IMR-90 (cell line): ENCODE measurements at places on chromosomes 4 and X. TPM values are rescaled to one million over a fixed set of nuclear protein-coding genes. Genes with fewer than 3 reads are reported as not detected.

The ARHGAP24 gene
- total RNA-seq: 21.9 and 24.0 TPM in 2 replicates

The HSFX2 gene
- not detected in 2 replicates for total RNA-seq

The RBBP7 gene
- total RNA-seq: 132 and 147 TPM in 2 replicates

The RHOXF2B gene
- not detected in 2 replicates for total RNA-seq

The ZNF182 gene
- total RNA-seq: 3.0 and 3.3 TPM in 2 replicates

The CYP2U1 gene
- total RNA-seq: 11.1 and 13.6 TPM in 2 replicates

The PRRG1 gene
- 11.1 and 16.1 TPM in 2 replicates for total RNA-seq

The KLB gene
- total RNA-seq: not detected in 2 replicates

The APELA gene
- total RNA-seq: not detected in 2 replicates

The COL25A1 gene
- under 0.01 TPM in 2 replicates for total RNA-seq

The SPANXB1 gene
- not detected in 2 replicates for total RNA-seq

The CYTL1 gene
- 1.3 and 1.4 TPM in 2 replicates for total RNA-seq

The F8A2 gene
- not detected in 2 replicates for total RNA-seq

The CSN2 gene
- total RNA-seq: not detected in 2 replicates

The TREX2 gene
- total RNA-seq: 0.36 and 0.56 TPM in 2 replicates

The RTL9 gene
- total RNA-seq: 0.56 and 0.90 TPM in 2 replicates

The GPR143 gene
- total RNA-seq: not detected in 2 replicates

The KIT gene
- total RNA-seq: 5.9 and 6.9 TPM in 2 replicates

The VCX3A gene
- total RNA-seq: not detected in 2 replicates

The ASB5 gene
- total RNA-seq: 0.18 and 0.56 TPM in 2 replicates

The TIMM17B gene
- total RNA-seq: 25.6 and 28.7 TPM in 2 replicates

The FHL1 gene
- total RNA-seq: 41.9 and 69.4 TPM in 2 replicates

The SLC6A8 gene
- total RNA-seq: 6.7 and 7.2 TPM in 2 replicates

The RBM47 gene
- 0.83 and 1.1 TPM in 2 replicates for total RNA-seq

The OPHN1 gene
- 12.5 and 13.1 TPM in 2 replicates for total RNA-seq

The RHOH gene
- under 0.01 TPM in 1 of 2 replicates, not detected in the other for total RNA-seq
